ENCODE measurements at places on chromosomes 2 and 18. TPM values are rescaled to one million over a fixed set of nuclear protein-coding genes. Genes with fewer than 3 reads are reported as not detected.

- DNase-seq, result peak; percentile 95
- no peaks in the 10 kb centered on the region for H3K27me3 ChIP-seq
- H3K36me3 ChIP-seq, result peaks cover 10% of the 10 kb centered on the region
- H3K4me3 ChIP-seq, result peak overlapping the region; percentile 86
Observed at GRCh38 chr2:84904717-84905174, 710 bp upstream of the TMSB10 start.

GRCh38 chr2:49067971-49068370 is 86.3 kb downstream of the FSHR start:
- H3K4me1 ChIP-seq, result no peaks in the 10 kb centered on the region
- DNase-seq, result no peak
- no peak overlapping the region for H3K27ac ChIP-seq
- H3K27me3 ChIP-seq, result no peaks in the 10 kb centered on the region
- no peak overlapping the region for H3K4me3 ChIP-seq
- H3K36me3 ChIP-seq, result no peaks in the 10 kb centered on the region

GRCh38 chr2:6446938-6447608 is 418.6 kb downstream of the CMPK2 start:
- no peaks in the 10 kb centered on the region for H3K4me1 ChIP-seq
- DNase-seq, result no peak
- H3K36me3 ChIP-seq, result no peaks in the 10 kb centered on the region
- H3K4me3 ChIP-seq, result no peak overlapping the region

GRCh38 chr2:213185147-213185822 is 33.9 kb upstream of the IKZF2 start:
- H3K4me1 ChIP-seq, result no peaks in the 10 kb centered on the region
- H3K27ac ChIP-seq, result no peak overlapping the region
- no peak for DNase-seq
- H3K4me3 ChIP-seq, result no peak overlapping the region
- no peaks in the 10 kb centered on the region for H3K36me3 ChIP-seq

DNA sequence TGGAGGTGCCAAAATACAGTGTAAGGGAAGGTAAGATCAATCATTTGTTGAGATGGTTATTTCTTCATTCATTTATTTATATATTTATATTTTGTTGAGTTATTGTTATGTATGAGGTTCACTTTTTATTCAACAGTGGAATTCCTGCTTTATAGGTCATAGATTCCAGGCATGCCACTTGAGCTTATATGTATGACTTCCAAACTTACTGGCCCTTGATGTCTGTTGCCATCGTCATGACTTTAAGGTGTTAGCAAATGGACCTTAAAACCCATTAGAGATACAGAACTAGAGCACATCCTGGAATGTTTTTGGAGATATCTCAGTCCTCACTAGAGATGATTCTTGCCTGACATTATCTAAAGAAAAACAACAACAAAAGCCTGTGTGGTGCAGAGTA is 25.9 kb downstream of the CCDC85A start:
- H3K27ac ChIP-seq, result no peak overlapping the region
- H3K27me3 ChIP-seq, result no peaks in the 10 kb centered on the region

- H3K36me3 ChIP-seq, result no peaks in the 10 kb centered on the region
- no peak overlapping the region for H3K4me3 ChIP-seq
- no peak for DNase-seq
- H3K27ac ChIP-seq, result no peak overlapping the region
Observed at GRCh38 chr2:120398996-120399888, 53.3 kb downstream of the INHBB start.

DNA sequence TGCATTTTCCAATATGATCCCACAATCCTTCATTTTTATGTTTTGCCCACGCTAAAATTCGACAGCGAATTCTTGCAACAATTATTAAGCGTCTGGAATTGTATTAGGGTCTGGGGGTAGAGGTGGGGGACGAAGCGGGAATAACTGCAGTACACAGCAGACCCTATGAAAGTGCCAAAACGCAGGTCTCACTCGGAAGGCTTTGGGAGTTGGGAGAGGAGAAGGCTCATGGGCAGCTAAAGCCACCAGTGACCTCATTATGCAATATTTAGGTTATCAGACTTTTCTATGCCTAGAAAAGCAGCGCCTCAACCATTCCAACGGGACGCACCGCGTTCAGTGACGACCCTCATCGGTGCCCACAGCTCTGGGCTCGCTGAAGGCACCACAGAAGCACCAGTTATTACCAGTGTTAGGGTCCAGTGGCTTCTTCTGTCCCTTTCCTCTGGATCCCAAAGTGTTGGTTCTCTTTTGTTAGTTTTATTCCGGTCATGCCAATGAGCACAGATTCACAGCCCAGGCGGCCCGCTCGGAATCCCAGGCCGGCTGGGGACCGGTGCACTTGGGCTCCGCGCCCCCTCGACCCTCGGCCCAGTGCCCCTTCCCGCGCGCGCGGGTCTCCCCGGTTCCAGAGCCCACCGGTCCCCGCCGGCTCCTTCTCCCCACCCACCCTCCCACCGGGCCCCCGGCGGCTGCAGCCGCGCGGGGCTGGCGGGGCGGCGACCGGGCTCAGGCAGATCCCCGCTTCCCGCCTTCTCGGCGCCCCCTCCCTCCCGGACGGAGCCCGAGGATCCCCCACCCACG is 737 bp upstream of the MAPK4 start:
- H3K4me3 ChIP-seq, result peak overlapping the region; percentile 62
- no peaks in the 10 kb centered on the region for H3K4me1 ChIP-seq
- no peak for DNase-seq
- H3K27me3 ChIP-seq, result no peaks in the 10 kb centered on the region

DNA sequence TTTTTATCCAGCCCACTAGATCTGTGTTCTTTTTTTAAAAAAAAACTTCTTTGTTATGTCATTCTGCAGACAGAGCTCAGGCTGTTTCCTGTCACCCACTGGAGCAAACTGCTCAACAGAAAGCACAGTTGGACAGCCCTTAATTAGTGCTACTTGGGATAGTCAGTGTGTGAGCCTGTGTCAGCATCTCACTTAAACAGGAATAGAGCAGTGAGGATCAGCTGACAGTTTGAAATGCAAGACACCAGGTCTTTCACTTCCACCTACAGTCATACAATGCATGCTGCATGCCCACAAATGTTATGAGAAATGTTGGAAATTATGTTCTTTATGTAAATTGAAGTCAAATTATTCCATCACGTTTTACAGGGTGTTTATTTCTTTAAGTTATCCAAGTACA is 174.9 kb downstream of the NR4A2 start:
- no peak for DNase-seq
- no peaks in the 10 kb centered on the region for H3K4me1 ChIP-seq
- no peak overlapping the region for H3K4me3 ChIP-seq
- H3K36me3 ChIP-seq, result no peaks in the 10 kb centered on the region
- H3K27ac ChIP-seq, result no peak overlapping the region

DNA sequence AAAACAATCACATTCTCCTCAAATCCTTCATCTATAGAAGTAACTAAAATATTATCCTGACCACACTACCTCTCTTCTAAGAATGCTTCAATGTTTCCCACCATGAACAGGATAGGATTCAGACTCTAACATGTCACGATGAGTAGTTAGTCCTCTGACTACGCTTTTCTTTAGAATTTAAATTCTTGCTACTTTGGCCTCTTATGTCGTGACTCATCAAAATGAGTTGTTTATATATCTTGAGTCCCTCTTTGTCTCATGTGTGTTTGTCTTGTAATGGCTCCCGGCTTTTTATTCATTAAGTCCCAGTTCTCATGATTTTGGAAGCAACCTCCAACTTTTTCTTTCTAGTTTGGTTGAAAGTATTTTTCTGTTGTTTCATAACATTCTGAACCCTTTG is 1289.2 kb downstream of the DSC3 start:
- H3K27ac ChIP-seq, result no peak overlapping the region
- no peaks in the 10 kb centered on the region for H3K4me1 ChIP-seq
- H3K36me3 ChIP-seq, result no peaks in the 10 kb centered on the region

- no peaks in the 10 kb centered on the region for H3K36me3 ChIP-seq
- peaks cover 5% of the 10 kb centered on the region for H3K4me1 ChIP-seq
- no peaks in the 10 kb centered on the region for H3K27me3 ChIP-seq
- peak overlapping the region; percentile 67 for H3K27ac ChIP-seq
Observed at GRCh38 chr18:9877655-9878014, 8.1 kb upstream of the TXNDC2 start.

DNA sequence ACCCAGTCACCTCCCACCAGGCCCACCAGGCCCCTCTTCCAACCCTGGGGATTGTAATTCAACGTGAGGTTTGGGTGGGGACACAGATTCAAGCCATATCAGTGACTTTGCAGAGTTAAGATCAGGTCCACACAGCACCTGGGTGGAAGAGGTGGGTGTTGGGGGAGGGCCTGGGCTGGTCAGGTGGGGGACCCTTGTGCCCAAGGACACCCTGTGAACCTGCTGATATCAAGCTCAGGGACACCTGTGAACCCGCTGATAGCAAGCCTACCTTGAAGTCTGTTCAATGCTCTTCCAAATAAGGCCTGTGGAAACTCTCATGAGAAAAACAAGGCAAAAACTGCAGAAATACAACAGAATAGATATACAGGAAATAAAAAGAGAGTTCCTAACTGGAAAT is 19.9 kb upstream of the TPO start:
- no peak overlapping the region for H3K27ac ChIP-seq
- no peaks in the 10 kb centered on the region for H3K36me3 ChIP-seq
- H3K4me1 ChIP-seq, result no peaks in the 10 kb centered on the region

- no peak for DNase-seq
- no peak overlapping the region for H3K4me3 ChIP-seq
- H3K36me3 ChIP-seq, result no peaks in the 10 kb centered on the region
- H3K4me1 ChIP-seq, result no peaks in the 10 kb centered on the region
Observed at GRCh38 chr2:25112113-25112512, 56.3 kb downstream of the POMC start.

- DNase-seq, result no peak
- no peaks in the 10 kb centered on the region for H3K27me3 ChIP-seq
- no peaks in the 10 kb centered on the region for H3K4me1 ChIP-seq
- no peaks in the 10 kb centered on the region for H3K36me3 ChIP-seq
Observed at GRCh38 chr2:75324141-75324540, 124.8 kb upstream of the TACR1 start.

GRCh38 chr18:70289351-70290312 is 787 bp downstream of the SOCS6 start:
- no peaks in the 10 kb centered on the region for H3K27me3 ChIP-seq
- DNase-seq, result no peak
- no peaks in the 10 kb centered on the region for H3K36me3 ChIP-seq

- no peak overlapping the region for H3K27ac ChIP-seq
- no peaks in the 10 kb centered on the region for H3K27me3 ChIP-seq
- H3K36me3 ChIP-seq, result no peaks in the 10 kb centered on the region
- H3K4me1 ChIP-seq, result peaks cover 60% of the 10 kb centered on the region
- no peak for DNase-seq
Observed at GRCh38 chr2:128284037-128284441, 34.6 kb downstream of the HS6ST1 start.

DNA sequence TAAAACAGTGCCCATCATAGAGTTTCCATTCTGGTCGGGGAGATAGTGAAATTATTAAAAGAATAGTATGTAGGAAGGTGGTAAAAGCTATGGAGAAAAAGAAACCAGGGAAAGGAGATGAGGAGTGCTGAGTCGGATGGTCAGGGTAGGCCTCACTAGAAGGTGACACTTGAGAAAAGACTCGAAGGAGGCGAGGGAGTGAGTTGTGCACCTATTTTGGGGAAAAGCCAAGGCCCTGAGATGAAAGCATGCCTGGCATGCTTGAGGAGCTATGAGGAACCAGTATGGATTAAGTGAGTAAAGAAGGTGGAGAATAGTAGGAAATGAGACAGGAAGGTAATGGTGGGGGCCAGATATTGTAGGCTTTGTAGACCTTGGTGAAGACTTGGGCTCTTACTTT is 7.3 kb upstream of the TTLL4 start:
- no peak overlapping the region for H3K4me3 ChIP-seq
- no peaks in the 10 kb centered on the region for H3K4me1 ChIP-seq
- peaks cover 7% of the 10 kb centered on the region for H3K36me3 ChIP-seq
- no peak for DNase-seq
- no peaks in the 10 kb centered on the region for H3K27me3 ChIP-seq

DNA sequence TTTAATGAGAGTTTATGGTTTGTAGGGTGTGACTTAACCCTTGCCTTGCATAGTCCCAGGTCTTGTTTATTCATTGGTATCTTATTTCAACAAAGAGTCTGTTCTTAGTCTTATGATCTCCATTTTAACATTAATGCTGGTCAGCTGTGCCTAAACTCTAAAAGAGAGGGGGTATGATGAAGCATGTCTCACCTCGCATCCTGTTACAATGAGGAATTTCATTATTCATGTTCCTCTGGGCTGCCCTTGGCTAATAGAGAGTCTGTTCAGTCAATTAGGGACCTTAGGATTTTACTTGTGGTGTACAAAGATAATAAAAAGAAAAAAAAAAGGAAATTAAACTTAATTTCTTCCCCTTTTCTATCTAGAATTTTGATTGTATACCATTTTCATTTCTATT is 831.9 kb upstream of the CDH2 start:
- no peaks in the 10 kb centered on the region for H3K36me3 ChIP-seq
- no peak overlapping the region for H3K27ac ChIP-seq
- H3K4me3 ChIP-seq, result no peak overlapping the region
- no peak for DNase-seq
- H3K4me1 ChIP-seq, result no peaks in the 10 kb centered on the region

- DNase-seq, result no peak
- no peaks in the 10 kb centered on the region for H3K27me3 ChIP-seq
Observed at GRCh38 chr2:233129351-233129978, 69.3 kb downstream of the INPP5D start.

GRCh38 chr2:230685178-230685577 is 27.5 kb upstream of the CAB39 start:
- H3K4me3 ChIP-seq, result no peak overlapping the region
- DNase-seq, result no peak
- no peak overlapping the region for H3K27ac ChIP-seq
- H3K4me1 ChIP-seq, result no peaks in the 10 kb centered on the region

Gene FAM110C
- 12.4 TPM for total RNA-seq

Gene OTOS
- not detected for total RNA-seq

Gene ERICH2
- not detected for total RNA-seq

Gene GDF7
- 1.1 TPM for total RNA-seq
